ENCODE measurements at places on chromosomes 2 and 18. TPM values are rescaled to one million over a fixed set of nuclear protein-coding genes. Genes with fewer than 3 reads are reported as not detected.

DNA sequence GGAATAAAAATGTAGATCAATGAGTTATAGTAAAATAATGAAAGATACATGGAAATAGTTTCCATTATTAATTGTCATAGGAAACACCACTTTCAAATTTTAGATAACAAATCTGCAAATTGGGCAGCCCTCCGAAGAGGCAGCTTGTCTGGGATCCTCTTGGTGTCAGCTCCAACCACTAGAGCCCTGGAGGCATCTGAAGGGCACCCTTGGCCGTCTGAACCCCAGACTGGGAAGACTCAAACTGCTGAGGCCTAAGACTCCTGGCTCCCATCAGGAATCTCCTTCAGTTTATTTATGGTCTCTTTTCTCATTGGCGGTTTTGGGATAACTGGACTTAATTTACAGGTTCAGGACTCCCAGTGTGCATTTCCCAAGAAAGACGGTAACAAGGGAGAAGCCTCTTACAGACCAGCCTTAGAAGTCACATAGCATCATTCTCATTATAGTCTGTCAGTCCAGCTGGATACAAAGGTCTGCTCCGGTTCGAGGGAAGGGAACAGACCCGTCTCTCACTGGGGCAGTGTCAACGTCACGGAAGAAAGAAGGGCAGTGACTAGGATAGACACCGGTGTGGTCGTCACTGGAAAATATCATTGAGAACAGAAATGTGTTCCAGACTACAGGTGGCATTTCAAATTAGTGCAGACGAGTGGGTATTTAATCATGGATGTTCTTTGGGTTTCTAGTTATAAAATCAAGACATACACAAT is 390.7 kb upstream of the NETO1 start:
- H3K4me3 ChIP-seq: no peak overlapping the region
- no peaks in the 10 kb centered on the region for H3K36me3 ChIP-seq
- no peaks in the 10 kb centered on the region for H3K27me3 ChIP-seq
- no peaks in the 10 kb centered on the region for H3K4me1 ChIP-seq
- no peak overlapping the region for H3K27ac ChIP-seq

- peaks cover 24% of the 10 kb centered on the region for H3K27me3 ChIP-seq
- H3K27ac ChIP-seq: no peak overlapping the region
- no peaks in the 10 kb centered on the region for H3K36me3 ChIP-seq
- no peak for DNase-seq
These were observed 364.1 kb downstream of the SS18 start for GRCh38 chr18:25726298-25726697.

GRCh38 chr18:57212678-57213077 is 65.8 kb downstream of the BOD1L2 start:
- H3K36me3 ChIP-seq: no peaks in the 10 kb centered on the region
- H3K27me3 ChIP-seq: peaks cover 33% of the 10 kb centered on the region

- no peaks in the 10 kb centered on the region for H3K4me1 ChIP-seq
- H3K4me3 ChIP-seq: no peak overlapping the region
- peaks cover 7% of the 10 kb centered on the region for H3K27me3 ChIP-seq
- H3K36me3 ChIP-seq: no peaks in the 10 kb centered on the region
- no peak for DNase-seq
These were observed 227.9 kb upstream of the COPS8 start for GRCh38 chr2:236857781-236858180.

- H3K27ac ChIP-seq: no peak overlapping the region
- no peaks in the 10 kb centered on the region for H3K36me3 ChIP-seq
- peaks cover 2% of the 10 kb centered on the region for H3K4me1 ChIP-seq
- no peak for DNase-seq
- no peak overlapping the region for H3K4me3 ChIP-seq
These were observed 5.3 kb downstream of the RNU2-63P start for GRCh38 chr2:88011011-88011410.

- H3K27ac ChIP-seq: no peak overlapping the region
- H3K4me1 ChIP-seq: peaks cover 15% of the 10 kb centered on the region
- H3K27me3 ChIP-seq: peaks cover 6% of the 10 kb centered on the region
- DNase-seq: no peak
These were observed 183.4 kb upstream of the SETBP1 start for GRCh38 chr18:44497311-44497710.

GRCh38 chr2:190352668-190353536 is 9.5 kb downstream of the INPP1 start:
- H3K36me3 ChIP-seq: peaks cover 7% of the 10 kb centered on the region
- H3K27ac ChIP-seq: no peak overlapping the region
- no peaks in the 10 kb centered on the region for H3K27me3 ChIP-seq

- no peak for DNase-seq
- peak overlapping the region; percentile 55 for H3K27ac ChIP-seq
- H3K4me3 ChIP-seq: no peak overlapping the region
- H3K4me1 ChIP-seq: peaks cover 31% of the 10 kb centered on the region
These were observed 275.2 kb downstream of the DSEL start for GRCh38 chr18:67241299-67241698.

DNA sequence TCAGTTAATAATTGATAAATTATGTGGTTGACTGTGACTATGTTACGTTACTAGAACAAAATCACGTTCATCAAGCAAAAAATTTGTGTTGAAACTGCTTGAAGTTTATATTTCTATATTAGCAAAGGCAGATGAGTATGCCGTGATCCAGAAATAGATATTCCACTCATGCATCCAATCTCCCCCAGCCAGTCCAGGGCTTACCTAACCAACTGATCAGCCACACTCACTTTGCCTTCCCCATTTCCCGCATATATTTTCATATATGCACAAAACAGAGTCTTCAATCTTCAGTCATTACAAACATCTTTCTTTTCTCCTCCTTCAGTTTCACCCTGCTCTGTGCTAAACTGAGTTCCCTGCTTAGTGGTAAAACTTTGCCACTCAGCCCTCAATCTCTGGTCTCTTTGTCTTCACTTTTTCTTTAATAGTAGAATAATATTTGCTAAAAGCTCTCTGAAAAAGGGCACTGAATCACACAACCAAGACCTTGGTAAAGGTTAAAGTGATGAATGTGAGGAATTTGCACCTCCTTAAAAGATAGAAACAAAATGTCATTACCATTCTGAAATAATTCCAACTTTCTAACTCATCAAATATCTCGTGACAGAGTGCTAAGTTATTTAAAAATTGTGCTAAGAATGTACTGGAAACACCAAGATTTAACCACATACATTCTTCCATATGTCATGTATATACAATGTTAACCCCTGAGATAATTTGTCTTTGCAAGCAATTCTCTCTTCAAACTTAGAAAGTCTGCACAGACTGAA is 893.2 kb upstream of the CRIM1 start:
- no peak overlapping the region for H3K4me3 ChIP-seq
- H3K27me3 ChIP-seq: no peaks in the 10 kb centered on the region

GRCh38 chr2:150449856-150450255 is 37.6 kb downstream of the RND3 start:
- DNase-seq: no peak
- H3K4me3 ChIP-seq: no peak overlapping the region
- H3K36me3 ChIP-seq: no peaks in the 10 kb centered on the region
- no peaks in the 10 kb centered on the region for H3K27me3 ChIP-seq

DNA sequence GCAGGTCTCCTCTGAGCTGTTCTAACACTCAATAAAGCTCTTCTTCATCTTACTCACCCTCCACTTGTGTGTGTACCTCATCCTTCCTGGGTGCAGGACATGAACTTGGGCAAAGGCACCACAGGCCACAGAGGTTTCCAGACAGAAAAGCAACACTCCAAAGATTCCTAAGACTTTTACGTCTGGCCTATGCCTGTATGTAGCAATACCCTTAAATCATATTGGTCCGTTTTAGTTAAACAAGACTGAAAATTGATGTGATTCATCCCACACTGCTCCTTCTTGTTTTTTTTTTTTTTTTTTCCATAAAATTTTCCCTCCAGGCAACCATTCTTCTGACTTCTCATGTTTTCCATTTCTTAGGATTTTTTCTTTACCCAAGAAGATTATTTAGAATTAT is 404.3 kb downstream of the PID1 start:
- no peak overlapping the region for H3K4me3 ChIP-seq
- no peaks in the 10 kb centered on the region for H3K36me3 ChIP-seq
- DNase-seq: no peak
- H3K27me3 ChIP-seq: no peaks in the 10 kb centered on the region

DNA sequence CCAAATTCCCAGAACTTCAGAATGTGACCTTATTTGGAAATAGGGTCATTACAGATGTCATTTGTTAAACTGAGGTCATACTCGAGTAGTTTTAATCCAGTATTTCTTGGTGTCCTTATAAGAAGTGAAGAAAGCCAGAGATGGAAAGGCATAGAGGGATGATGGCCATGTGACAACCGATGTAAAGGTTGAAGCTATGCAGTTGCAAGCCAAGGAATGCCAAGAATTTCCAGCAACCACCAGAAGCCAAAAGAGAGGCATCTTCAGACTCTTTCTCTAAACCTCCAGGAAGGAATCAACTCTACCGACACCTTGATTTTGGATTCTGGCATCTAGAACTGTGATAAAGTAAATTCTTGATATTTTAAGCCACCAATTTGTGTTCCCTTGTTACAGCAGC is 242.2 kb downstream of the CDH20 start:
- H3K4me3 ChIP-seq: no peak overlapping the region
- peaks cover 5% of the 10 kb centered on the region for H3K4me1 ChIP-seq
- no peaks in the 10 kb centered on the region for H3K36me3 ChIP-seq
- peaks cover 31% of the 10 kb centered on the region for H3K27me3 ChIP-seq
- H3K27ac ChIP-seq: no peak overlapping the region

- no peaks in the 10 kb centered on the region for H3K4me1 ChIP-seq
- H3K27me3 ChIP-seq: no peaks in the 10 kb centered on the region
- H3K4me3 ChIP-seq: no peak overlapping the region
- DNase-seq: no peak
These were observed 75.0 kb downstream of the KCNG2 start for GRCh38 chr18:79872527-79873444.

GRCh38 chr18:10135302-10135926 is 221.6 kb downstream of the VAPA start:
- no peak overlapping the region for H3K27ac ChIP-seq
- H3K27me3 ChIP-seq: peaks cover 39% of the 10 kb centered on the region
- H3K4me1 ChIP-seq: peaks cover 4% of the 10 kb centered on the region
- H3K4me3 ChIP-seq: no peak overlapping the region
- no peaks in the 10 kb centered on the region for H3K36me3 ChIP-seq

GRCh38 chr2:8857709-8858108 is 20.3 kb upstream of the KIDINS220 start:
- H3K27me3 ChIP-seq: no peaks in the 10 kb centered on the region
- no peaks in the 10 kb centered on the region for H3K4me1 ChIP-seq
- no peaks in the 10 kb centered on the region for H3K36me3 ChIP-seq
- DNase-seq: no peak
- no peak overlapping the region for H3K4me3 ChIP-seq

DNA sequence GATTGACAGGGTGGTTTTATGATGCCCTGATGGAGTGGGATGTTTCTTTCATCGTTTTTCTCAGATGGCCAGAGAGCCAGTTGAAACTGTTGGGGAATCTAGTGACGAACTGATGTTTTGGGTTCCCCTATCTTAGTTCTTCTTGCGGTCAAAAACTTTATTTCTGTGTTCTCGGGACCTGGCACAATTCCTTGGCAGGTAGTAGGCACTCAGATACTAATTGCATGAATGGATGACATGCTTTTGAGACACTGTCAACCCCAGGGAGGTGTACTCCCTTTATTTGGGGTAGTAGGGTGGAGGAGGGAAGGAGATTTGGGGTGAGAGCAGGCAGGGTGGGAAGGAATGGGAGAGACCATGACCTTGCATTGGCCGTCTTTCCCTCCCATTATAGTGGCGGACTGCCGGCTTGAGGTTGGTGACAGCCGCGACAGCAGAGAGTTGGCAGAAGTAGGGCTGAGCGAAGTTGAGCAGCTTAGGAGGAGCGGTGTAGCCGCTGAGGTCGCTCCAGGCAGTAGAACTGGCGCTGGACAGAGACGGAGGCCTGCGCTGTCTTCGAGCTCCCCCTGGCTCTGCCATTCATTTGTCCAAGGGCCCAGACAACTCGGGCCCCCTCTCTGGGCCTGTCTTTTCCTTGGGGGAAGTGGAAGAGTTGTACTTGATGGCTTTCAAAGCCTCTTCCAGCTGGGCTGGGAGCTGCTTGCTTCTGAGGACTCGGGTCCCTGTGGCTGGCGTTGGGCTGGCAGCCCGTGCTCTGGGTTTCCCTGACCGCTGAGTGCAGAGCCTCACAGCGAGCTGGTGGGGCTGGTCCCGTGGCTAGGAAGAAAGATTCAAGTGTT is 2.6 kb downstream of the TET3 start:
- peaks cover 62% of the 10 kb centered on the region for H3K4me1 ChIP-seq
- peaks cover 60% of the 10 kb centered on the region for H3K36me3 ChIP-seq
- no peaks in the 10 kb centered on the region for H3K27me3 ChIP-seq
- peak; percentile 36 for DNase-seq
- H3K4me3 ChIP-seq: peak overlapping the region; percentile 86

DNA sequence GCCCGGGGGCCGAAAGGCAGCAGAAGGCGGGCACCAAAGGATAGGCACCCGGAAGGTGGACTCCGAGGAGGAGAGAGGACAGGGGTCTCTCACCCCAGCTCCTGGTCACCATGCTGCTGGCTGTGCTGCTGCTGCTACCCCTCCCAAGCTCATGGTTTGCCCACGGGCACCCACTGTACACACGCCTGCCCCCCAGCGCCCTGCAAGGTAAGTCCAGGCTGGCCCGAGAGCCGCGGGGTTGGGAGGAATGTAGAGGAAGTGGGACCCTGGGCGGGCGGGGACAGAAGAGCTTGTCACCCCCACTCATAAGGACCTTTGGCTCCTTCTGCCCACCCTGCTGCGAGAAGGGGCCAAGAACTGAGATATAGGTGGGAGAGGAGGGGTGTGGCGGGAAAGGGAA is 301 bp downstream of the PRSS56 start:
- peaks cover 41% of the 10 kb centered on the region for H3K27me3 ChIP-seq
- peaks cover 1% of the 10 kb centered on the region for H3K4me1 ChIP-seq
- no peak for DNase-seq
- H3K36me3 ChIP-seq: no peaks in the 10 kb centered on the region

DNA sequence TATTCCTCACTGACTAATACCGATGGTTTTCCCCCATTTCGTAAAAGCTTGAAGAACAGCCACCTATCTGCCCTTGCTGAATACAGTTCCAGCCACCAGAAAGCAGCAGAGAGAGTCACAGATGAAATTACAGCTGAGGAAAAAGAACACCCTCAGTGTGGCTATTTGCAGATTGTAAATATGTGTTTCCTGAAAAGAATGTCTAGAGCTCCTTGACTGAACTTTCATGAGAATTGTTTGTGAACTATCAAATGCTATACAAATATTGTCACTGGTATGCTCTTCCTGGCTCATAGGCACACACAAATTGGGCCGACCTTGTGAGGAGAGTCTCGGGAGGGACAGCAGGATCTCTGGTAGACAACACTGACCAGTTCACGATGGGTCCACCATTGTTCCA is 58.1 kb upstream of the TTC39C start:
- no peak overlapping the region for H3K4me3 ChIP-seq
- no peak for DNase-seq
- no peaks in the 10 kb centered on the region for H3K27me3 ChIP-seq
- no peaks in the 10 kb centered on the region for H3K36me3 ChIP-seq
- H3K27ac ChIP-seq: no peak overlapping the region
- no peaks in the 10 kb centered on the region for H3K4me1 ChIP-seq

Gene SETBP1
- 3.9 TPM for total RNA-seq

Gene RETREG2
- 54.2 TPM for total RNA-seq

Gene LINC00305
- not detected for total RNA-seq

Gene FEV
- total RNA-seq: not detected

Gene KIF1A
- total RNA-seq: 7.7 TPM

Gene SLC23A3
- total RNA-seq: 1.1 TPM
